Esophagus squamous epithelium (tissue), 5 donors: ENCODE measurements at places on chromosomes 16 and 17.
A peak's percentile ranks its signal among the peaks of the same experiment; 100 is the strongest.

- no peak for DNase-seq
These were observed 66.6 kb downstream of the SIAH1 start for GRCh38 chr16:48318630-48319029.

- no peak for DNase-seq
These were observed 214.1 kb downstream of the RPTOR start for GRCh38 chr17:80758481-80759376.

- DNase-seq, result no peak
These were observed 7.6 kb upstream of the PHKG2 start for GRCh38 chr16:30740364-30741251.

DNA sequence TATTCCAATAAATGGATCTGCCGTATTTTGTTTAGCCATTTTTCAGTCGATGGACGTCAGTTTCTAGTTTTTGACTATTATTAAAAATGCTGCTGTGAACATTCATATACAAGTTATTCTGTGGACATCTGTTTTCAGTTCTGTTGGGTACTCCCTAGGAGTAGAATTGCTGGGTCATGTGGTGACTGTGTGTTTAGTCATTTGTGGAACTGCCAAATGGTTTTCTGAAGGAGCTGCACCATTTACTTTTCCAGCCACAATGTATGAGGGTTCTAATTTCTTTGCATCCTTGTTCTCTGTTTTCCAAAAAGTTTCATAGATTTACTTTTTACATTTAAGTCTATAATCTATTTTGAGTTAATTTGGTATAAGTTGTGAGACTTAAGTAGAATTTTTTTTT lies 29.5 kb downstream of the CYLD start:
- no peak for DNase-seq

- DNase-seq, result no peak
These were observed 29.7 kb upstream of the OR1A2 start for GRCh38 chr17:3167574-3167973.

GRCh38 chr17:429589-429988 lies 77.0 kb upstream of the RPH3AL start:
- DNase-seq, result no peak

- no peak for DNase-seq
These were observed 5.7 kb downstream of the TPPP3 start for GRCh38 chr16:67387479-67388079.

GRCh38 chr16:86092586-86093480 lies 193.9 kb downstream of the IRF8 start:
- DNase-seq, result no peak

GRCh38 chr17:42408061-42408460 lies 15.0 kb downstream of the CAVIN1 start:
- DNase-seq, result no peak

DNA sequence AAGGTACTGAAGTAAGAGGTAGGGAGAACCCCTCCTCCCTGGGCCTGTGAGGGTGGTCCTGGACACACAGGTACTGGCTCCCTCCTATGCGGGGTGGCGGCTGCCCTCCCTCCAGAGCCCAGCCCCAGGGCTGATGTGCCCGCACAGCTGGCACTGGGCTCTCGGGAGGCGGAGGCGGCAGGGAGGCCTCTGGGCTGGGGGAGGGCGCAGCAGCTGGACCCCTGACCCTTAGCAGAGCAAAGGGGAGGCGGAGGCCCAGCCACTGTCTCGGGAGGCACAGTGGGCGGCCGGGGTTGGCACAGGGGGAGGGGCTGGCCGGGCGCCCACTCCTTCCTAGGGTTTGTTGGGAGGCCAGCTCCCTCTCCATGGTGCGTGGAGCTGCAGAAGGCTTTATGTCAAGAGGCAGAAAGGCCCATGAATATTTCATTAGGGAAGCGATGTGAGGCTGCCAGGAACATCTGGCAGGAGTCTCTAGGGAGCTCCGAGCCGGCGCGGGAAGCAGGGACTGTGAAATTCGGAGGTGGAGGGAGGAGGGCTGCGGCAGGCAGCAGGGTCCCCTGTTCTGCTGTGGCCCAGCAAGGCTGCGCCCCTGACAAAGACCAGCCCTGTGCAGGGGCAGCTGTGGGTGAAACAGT lies 44.1 kb upstream of the ACSF3 start:
- no peak for DNase-seq

GRCh38 chr17:79340333-79341221 lies 266.0 kb downstream of the ENGASE start:
- no peak for DNase-seq

GRCh38 chr17:44627513-44628242 lies 28.6 kb upstream of the MEIOC start:
- no peak for DNase-seq

GRCh38 chr17:4897785-4898184 lies 1.6 kb upstream of the C17orf107 start:
- DNase-seq, result no peak

- DNase-seq, result no peak
These were observed 72.0 kb upstream of the LGALS9 start for GRCh38 chr17:27558842-27559505.

GRCh38 chr17:13031718-13032350 lies 14.0 kb upstream of the ELAC2 start:
- DNase-seq, result no peak

DNA sequence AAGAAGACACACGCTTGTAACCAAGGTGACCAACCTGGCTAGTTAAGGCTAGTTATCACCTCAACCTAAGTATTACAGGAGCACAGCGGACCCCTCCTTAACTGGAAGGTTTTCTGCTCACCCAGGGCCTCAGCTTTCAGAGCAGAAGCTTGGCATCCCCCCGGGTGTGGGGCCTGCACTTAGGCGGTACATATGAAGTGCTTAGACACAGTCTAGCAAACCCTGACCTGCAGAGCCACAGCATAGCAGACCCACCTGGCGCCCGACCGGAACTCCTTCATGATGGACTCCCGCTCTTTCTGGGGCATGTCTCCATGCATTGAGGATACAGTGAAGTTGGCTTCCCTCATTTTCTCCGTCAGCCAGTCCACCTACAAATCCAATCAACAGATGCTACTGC lies 9.8 kb downstream of the EIF4A3 start:
- DNase-seq, result no peak

DNA sequence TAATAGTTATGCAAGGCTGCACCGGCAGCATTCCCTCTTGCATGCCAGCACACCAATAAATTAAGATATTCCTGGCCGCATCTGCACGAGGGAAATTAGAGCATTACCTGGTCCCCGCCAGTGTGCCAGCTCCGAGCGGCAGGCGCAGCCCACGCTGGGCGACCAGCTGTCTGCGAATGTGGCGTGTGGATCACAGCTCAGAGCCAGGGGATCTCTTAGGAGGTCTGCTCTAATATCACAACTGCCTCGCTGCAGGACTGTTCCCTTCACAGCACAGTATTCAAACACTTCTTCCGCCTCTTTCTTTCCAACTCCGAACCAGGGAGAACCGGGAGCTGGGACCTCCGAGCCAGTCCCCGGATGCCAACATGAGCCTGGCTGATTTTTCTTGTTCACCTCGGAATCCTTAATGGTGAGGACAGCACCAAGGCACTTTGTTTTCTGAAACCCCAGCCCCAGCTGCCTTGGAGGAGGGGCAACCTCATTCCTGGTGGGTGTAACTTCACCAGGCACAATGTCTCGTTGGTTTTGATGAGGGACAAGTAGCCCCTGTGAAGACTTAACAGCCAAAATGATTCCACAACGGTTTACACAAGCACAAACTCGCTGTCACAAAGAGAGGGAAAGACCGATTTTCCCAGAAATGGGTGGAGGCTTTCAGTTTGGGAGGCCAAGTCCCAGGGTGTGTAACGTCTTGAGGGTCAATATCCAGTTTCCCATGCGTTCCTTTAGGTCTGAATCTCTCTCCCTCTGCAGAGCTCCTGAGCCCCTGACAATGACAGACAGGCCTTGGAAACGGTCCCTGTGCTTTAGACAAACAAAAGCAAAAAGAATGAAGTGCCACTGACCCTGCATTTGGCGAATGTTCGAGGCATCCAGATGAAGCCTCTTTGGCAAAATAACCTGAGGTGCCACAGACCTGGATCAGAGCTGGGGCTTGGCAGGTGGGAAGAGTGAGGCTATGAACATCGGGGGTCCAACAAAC lies 213.2 kb downstream of the C16orf78 start:
- DNase-seq, result no peak

- no peak for DNase-seq
These were observed 174.5 kb upstream of the HSBP1 start for GRCh38 chr16:83633286-83633685.

DNA sequence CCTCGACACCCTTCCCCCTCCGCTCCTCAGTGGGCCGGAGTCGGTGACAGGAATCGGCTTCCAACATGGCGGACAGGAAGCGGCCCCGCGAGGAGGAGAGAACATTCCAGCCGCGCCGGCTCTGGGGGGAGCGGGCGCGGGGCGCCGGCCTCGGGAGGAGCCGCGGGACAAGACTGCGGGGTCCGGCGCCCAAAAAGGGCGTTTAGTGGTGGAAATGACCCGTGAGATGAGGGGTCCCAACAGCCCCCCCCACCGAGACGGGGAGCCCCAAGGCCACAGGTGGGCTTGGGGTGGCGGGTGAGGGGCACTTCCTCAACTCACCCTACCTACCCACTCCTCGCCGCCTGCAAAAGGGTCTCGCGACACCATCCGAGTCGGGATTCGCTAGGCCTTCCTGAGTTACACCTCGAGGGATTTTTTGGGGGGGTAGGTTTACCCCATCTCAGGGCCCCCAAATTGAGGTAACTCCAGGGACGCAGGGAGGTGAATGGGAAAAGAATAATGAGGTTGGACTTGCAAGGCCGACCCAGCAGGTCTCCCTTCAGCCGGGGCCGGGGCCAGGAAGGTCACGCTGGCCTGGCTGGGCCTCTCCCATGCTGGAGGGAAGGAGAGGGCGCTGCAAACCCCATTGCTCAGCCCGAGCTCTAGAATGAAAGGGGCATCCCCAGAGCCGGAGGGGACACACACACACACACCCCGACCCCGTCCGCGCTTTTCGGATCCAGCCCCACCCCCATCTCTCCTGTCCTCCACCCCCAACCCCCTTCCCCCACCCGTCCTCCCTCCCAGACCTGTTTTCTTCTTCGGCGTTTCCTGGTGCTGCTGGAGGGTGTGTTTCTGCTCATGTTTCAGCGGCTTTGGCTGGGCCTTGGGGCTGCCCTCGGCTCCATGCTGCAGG lies 707 bp downstream of the NUFIP2 start:
- DNase-seq, result no peak

- no peak for DNase-seq
These were observed 33.2 kb downstream of the TIMM22 start for GRCh38 chr17:1029922-1030644.

- DNase-seq, result no peak
These were observed 294.5 kb downstream of the SNX29 start for GRCh38 chr16:12271006-12271405.

DNA sequence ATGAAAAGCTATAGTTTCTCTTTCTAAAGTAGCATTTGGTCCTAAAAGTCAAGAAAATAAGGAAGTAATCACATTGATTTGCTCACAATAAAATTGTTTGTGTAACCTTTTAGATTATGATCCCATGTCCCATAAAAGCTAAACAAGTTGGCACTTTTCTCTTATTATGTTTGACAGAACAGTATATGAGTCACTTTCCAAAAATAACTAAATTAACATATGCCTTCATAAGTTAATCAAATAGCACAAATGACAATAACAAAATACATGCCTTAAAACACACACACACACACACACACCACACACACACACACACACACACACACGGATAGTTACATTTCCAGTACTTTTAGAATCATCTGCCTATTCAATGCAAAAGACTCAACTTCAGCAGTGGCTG lies 2.8 kb downstream of the MED13 start:
- no peak for DNase-seq

- DNase-seq, result no peak
These were observed at the start of gene PRSS53 for GRCh38 chr16:31088459-31089183. PRSS53 (minus strand) TSS chr16:31088943; CDS start chr16:31088809, 134 bp downstream.

GRCh38 chr16:19874026-19874425 lies 10.6 kb downstream of the GPRC5B start:
- no peak for DNase-seq

GRCh38 chr17:29836643-29837042 lies 93.4 kb downstream of the SSH2 start:
- DNase-seq, result no peak

DNA sequence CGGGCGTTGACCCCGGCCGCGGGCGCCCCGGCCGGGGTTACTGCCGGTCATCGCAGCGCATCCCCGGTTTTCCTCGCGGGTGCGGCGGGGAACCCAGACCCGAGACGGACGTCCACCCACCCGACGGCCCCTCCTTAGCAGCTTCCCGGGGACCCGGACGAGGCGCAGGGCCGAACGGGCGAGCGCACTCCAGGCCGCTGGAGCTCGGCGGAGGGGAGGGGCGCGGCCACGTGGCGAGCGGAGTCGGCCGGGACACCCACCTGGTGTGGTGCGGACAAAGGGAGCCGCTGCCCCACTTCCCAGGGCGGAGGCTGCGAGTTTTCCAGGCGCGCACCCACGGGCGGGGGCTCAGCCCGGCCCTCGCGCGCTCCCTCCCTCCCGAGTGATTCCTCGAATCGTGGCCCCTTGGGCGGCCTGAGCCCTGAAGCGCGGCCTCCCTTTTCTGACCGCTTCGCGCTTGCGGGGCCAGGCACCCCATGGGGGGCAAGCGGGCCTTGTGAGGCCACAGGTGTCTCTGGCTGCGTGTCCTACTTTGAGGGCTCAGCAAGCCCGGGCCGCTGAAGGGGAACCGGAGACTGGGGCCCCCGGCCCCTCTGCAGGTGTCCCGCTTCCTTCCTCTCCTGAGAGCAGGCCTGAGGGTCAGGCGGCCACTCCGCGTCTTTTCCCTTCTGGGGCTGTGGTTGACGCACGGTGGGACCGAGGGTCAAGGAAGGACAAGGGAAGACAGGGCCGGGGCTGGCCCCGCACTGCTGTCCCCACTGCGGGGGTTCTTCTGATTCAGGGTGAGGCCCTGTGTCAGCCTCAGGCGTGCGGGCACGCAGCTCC lies 1.1 kb upstream of the FASN start:
- no peak for DNase-seq

DNA sequence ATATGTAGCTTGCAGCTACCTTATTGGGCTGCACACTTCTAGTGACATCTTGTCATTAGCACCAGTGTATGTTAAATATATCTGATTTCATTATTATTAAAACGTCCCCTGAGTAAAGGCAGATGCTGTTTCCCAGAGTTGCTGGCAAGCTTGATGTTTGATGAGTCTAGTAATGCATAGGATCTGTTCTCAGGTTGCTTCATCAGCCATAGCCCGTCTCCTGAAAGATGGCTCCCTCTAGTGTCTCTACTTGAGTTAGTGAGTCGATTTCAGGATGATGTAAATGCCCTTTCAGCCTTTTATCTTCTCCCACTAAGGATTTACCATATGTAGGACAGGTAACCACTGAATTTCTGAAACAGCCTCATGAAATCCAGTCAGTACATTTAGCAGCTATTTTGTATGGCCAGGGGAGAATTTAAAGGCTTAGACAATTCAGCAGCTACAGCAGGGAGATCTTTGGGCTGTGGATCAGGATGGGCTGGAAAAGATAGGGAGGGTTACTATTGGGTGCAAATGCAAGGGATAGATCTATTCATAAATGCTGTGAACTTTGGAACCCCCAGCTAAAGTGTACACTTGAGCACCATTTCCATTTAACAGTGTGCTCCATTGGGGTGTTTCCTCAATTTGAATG lies 376.3 kb downstream of the CNTNAP4 start:
- DNase-seq, result no peak

GRCh38 chr16:57815987-57816745 lies 13.9 kb upstream of the KIFC3 start:
- DNase-seq, result peak; percentile 36
